ENCODE measurements at places on chromosomes 5 and 9.

- DNase-seq, result no peak
Measured at GRCh38 chr5:114953565-114953964, 216.1 kb downstream of the TRIM36 start.

DNA sequence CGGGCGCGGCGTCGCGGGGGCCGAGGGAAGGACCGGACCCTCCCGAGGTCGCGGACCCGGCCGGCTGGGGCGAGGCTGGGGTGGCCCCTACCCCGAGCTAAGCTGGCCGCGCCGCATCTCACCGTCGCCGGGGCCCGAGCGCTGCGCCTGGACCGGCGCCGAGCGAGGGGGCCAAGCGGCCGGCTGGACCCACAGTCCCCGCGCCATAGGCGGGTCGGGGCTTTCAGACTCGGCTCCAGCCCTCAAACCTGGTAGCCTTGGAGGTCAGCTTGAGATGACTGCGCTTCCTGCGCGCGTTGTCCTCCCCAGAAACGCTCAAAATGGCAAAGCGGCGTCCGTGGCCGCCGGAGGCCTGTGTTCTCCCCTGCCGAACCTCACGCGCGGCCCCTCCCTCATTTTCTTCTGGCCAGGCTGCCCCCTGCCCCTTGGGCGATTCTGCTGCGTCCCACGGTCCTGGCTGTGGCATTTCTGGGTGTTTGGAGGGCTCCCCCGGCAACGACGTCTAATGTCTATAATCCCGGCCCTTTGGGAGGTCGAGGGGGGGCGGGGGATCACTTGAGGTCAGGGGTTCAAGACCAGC lies 8.7 kb upstream of the GRIN1 start:
- DNase-seq, result no peak

GRCh38 chr9:111969622-111970021 lies 73.0 kb downstream of the UGCG start:
- DNase-seq, result no peak

DNA sequence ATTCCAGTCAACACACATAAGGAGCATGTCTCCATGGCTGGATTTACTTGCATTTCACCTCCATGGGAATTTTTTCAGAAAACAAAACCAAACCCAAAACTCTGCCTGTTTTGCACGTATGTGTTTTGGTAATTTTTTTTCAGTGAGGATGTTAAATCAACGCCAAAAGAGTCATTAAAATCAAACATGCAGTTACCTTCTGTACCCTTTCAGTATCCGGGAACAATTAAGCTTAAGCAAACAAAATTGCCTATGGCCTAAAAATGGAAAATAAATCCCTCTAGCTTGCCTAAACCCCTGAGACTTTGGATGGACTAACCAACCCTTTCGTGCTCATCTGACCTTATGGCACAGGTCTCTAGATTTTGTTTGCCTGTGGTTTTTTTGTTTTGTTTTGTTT lies 209.2 kb upstream of the KLF4 start:
- DNase-seq, result no peak

GRCh38 chr5:9241479-9242305 lies 304.2 kb downstream of the SEMA5A start:
- no peak for DNase-seq

GRCh38 chr9:95092262-95093072 lies 225.0 kb downstream of the FANCC start:
- peak; percentile 68 for DNase-seq

DNA sequence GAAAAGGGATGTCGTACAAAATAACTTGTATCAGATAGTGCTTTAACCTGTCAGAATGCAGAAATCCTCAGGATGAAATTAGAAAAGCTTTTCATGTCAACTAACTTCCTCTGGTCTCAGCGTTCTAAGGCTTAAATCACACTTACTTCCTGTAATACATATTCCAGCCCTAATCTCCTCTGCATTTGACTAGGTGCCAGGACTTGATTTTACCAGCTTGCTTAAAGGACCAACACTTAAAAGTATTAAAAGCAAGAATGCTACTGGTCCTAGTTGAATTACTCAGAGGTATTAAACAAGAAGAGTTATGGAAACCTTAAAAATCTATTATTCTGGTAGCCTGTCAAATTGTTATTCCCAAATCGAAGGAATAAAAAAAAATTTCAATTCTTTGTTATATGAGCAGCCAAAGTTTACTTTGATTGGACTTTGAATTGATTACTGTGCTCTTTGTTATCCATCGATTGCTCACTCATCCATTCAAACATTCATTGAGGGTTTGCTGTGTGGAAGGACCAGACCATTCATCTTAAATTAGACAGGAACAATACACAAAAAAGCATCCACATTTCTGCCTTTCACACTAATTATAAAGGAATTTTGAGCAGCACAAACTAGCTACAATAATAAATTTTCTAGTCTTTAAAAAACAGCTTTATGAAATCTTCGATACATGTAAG lies 108.7 kb downstream of the MUSK start:
- peak; percentile 51 for DNase-seq

GRCh38 chr5:77024490-77024889 lies 5.7 kb upstream of the AGGF1 start:
- DNase-seq, result no peak

DNA sequence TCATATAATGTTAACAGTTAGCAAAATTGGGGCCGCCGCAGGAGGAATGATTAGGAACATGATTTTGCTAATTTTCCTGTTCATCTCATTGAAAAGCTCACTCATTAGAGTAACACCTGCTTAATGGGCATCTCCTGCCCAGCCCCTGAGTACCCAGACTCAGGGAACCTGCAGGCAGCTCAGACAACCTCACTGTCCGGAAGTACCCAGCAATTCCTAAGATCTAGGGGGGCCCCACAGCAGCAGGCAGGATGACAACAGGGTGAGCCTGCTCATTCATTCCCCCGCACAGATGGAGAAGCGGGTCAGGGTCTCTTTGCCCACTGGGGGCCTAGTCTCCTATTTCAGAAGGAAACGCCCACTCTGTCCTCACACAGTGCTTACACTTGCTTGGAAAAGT lies 12.6 kb downstream of the FAM78A start:
- DNase-seq, result no peak

GRCh38 chr5:102278231-102278630 lies 17.9 kb downstream of the SLCO4C1 start:
- no peak for DNase-seq

- DNase-seq, result no peak
Measured at GRCh38 chr5:143534761-143535154, 131.3 kb upstream of the NR3C1 start.

GRCh38 chr5:139155333-139155732 lies 42.8 kb downstream of the SIL1 start:
- no peak for DNase-seq

DNA sequence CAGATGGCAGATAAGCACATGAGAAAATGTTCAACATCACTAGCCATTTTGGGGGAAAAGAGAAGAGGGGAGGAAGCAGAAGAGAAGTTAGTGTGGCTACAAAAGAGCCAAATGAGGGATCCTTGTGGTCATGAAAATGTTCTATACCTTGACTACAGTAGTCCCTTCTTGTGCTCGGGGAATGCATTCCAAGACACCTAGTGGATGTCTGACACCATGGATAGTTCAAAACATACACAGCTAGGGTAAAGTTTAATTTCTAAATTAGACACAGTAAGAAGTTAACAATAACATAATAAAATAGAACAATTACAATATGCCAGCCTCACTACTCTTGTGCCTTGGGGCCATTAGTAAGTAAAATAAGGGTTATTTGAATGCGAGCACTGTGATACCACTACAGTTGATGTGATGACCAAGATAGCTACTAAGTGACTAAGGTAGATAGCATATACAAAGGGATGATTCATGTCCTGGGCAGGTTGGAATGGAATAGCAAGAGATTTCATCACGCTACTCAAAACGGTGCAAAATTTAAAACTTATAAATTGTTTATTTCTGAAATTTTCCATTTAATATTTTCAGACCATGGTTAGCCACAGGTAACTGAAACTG lies 344.1 kb downstream of the NR2F1-AS1 start:
- peak; percentile 70 for DNase-seq

DNA sequence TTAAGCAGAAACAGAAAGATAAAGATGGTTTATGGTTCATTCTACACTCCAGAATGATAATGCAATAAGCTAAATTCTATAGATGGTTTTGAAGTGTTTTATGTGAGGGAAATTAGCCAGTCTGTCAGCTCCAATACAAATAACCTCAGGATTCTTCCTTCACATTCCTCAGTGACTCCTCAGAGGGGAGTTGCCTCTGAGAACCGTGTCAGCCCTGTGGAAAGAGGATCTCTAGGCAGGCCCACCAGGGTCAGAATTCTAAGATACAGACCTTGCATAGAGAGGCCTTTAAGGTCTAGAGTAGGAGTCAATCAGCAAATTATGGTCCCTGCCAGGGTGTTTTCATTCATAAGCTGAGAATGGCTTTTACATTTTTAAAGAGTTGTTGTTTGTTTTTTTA lies 26.6 kb downstream of the RUSC2 start:
- peak; percentile 80 for DNase-seq

- no peak for DNase-seq
Measured at GRCh38 chr5:143360755-143361154, 42.7 kb downstream of the NR3C1 start.

DNA sequence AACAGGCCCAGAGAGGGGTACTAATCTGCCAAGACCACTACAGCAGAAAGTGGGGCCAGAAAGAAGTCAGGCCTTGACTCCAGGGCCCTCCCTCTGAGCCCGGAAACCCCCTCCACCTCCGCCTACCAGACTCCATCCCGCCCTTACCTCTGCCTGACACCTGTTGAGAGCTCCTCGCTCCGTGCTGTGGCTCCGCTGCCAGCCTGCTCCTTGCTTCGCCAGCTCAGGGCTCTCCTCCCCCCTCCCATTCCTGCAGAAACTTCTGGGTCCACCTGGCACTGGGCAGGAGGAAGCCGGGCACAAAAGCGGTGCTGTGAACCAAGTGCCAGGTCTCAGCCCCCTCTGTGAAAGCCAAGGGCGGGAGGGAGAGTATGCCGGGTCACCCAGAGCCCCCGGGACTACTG lies 6.4 kb upstream of the ST6GALNAC6 start:
- DNase-seq, result no peak

GRCh38 chr5:95959051-95959887 lies 2.4 kb downstream of the ELL2 start:
- DNase-seq, result peak; percentile 44

- DNase-seq, result peak; percentile 2
Measured at GRCh38 chr5:59917121-59917520, 23.6 kb upstream of the PDE4D start.

DNA sequence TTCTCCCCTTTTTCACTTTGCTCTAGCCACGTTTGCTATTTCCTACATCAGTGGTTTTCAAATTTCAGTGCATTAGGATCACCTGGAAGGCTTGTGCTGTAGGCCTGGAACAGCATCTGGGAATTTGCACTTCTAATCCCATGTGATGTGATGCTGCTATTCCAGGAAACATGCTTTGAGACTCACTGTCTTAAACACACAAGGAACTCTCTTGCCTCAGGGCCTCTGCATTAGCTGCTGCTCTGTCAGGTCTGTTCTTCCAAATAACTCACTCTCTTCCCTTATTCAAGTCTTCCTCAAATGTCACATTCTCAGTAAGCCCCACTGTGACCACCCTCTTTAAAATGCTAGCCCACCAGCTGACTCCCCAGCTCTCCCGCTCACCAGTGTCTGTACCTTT lies 204.0 kb downstream of the DNAH5 start:
- no peak for DNase-seq

DNA sequence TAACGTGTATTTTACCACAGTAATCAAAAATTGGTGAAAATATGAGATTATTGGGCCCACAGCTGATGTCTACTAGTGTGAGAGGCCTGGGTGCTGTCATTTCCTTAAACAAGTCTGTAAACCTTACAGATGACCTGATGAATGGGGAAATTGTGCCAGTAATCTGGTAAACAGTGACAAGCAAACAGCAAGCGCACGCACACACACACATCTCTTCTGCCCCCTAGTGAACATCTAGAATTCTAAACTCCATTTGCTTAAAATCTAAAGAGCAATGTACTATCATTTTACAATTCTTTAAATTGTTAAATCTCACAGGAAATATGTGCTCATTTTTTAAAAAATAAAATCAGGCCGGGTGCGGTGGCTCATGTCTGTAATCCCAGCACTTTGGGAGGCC lies 7.5 kb upstream of the RAPGEF1 start:
- DNase-seq, result peak; percentile 77

DNA sequence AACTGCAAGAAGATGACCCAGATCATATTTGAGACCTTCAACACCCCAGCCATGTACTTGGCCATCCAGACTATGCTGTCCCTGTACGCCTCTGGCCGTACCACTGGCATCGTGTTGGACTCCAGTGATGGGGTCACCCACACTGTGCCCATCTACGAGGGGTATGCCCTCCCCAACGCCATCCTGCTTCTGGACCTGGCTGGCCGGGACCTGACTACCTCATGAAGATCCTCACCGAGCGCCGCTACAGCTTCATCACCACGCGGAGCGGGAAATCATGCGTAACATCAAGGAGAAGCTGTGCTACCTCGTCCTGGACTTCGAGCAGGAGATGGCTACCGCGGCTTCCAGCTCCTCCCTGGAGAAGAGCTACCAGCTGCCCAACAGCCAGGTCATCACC lies 9.1 kb upstream of the TBCA start:
- DNase-seq, result no peak

DNA sequence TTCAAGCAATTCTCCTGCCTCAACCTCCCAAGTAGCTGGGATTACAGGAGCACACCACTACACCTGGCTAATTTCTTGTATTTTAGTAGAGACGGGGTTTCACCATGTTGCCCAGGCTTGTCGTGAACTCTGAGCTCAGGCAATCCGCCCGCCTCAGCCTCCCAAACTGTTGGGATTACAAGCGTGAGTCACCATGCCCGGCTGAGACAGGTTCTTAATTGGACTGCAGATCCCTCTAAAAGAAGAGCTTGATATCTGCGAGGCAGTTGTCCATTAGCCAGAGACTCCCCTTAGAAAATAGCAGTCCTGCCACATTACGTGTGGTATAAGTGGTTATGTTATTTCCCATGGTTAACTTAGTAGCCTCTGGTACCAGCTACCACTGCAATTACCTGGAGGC lies 46.6 kb upstream of the NPR3 start:
- DNase-seq, result no peak

GRCh38 chr5:151892393-151892792 lies 32.3 kb downstream of the GLRA1 start:
- DNase-seq, result no peak

- DNase-seq, result no peak
Measured at GRCh38 chr9:69918322-69918721, 97.7 kb downstream of the CFAP95 start.

- no peak for DNase-seq
Measured at GRCh38 chr5:106906199-106906598, 764.5 kb downstream of the EFNA5 start.

- DNase-seq, result no peak
Measured at GRCh38 chr5:42760426-42760825, 3.8 kb downstream of the CCDC152 start.

DNA sequence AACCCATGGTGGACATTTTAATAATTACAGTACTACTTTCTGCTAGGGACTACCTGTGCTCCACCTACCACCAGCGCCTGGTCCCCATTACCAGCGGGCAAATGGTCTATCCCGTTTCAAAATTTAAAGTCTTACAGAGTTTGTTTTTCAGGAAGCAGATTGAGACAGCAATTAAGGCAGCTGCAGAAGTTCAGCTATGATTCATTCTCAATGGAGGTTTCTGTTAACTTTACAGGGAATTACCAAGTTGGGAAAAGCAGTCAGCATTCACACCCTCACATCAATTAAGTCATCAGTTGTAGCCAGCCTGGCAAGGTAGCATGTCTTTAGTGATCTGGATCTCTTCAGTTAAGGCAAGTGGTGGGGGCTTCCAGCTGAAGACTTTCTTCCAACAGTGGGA lies 410.6 kb upstream of the DAB2 start:
- DNase-seq, result peak; percentile 31

- DNase-seq, result no peak
Measured at GRCh38 chr5:85663708-85664031, 954.1 kb upstream of the COX7C start.

GRCh38 chr5:117692606-117693005 lies 1118.0 kb upstream of the SEMA6A start:
- no peak for DNase-seq

All from amniotic epithelial cell (primary cell).